Nucleus accumbens (tissue), 56 donors: ENCODE measurements at places on chromosomes 11 and 22.

GRCh38 chr11:18452927-18453326 is 2.7 kb upstream of the LDHAL6A start:
- DNase-seq = no peak

DNA sequence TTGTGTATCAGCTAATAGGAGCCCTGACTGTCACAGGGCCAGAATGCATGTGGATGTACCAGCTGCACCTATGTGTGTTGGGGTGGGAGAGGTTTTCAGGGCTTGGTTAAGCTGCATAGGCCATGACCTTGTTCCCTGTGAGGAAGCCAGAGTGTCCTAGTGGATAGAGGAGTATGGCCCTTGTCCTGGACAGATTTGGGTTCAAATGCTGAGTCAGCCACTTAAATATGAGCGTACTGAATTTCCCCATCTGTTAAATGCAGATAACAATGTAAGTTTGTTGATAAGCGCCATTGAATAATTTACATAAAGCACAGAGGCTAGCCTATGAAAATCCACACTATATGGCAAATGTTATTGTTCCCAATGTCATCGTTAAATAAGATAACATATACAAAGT is 74.4 kb downstream of the PANX1 start:
- DNase-seq = no peak

- no peak for DNase-seq
Measured at GRCh38 chr22:32644252-32645100, 157.0 kb upstream of the TIMP3 start.

- no peak for DNase-seq
Measured at GRCh38 chr11:81070948-81071347, 1630.1 kb upstream of the TENM4 start.

- DNase-seq = no peak
Measured at GRCh38 chr11:134485316-134485715, 73.3 kb upstream of the B3GAT1 start.

GRCh38 chr11:1100417-1101245 is 26.0 kb downstream of the MUC2 start:
- no peak for DNase-seq

- DNase-seq = no peak
Measured at GRCh38 chr11:61359516-61359915, 2.2 kb downstream of the CYB561A3 start.

GRCh38 chr22:29621761-29622526 is 18.5 kb downstream of the NF2 start:
- DNase-seq = no peak

GRCh38 chr11:73810637-73811036 is 23.0 kb downstream of the MRPL48 start:
- no peak for DNase-seq
